Iris pigment epithelial cell (primary cell): ENCODE measurements at places on chromosomes 11 and 22.

- DNase-seq = no peak
Observed at GRCh38 chr11:60951606-60951903, 421 bp downstream of the SLC15A3 start.

- DNase-seq = peak; percentile 22
Observed at GRCh38 chr11:134038897-134039470, 29.9 kb upstream of the JAM3 start.

- DNase-seq = no peak
Observed at GRCh38 chr11:59418156-59418555, 8.1 kb downstream of the OR5A2 start.

DNA sequence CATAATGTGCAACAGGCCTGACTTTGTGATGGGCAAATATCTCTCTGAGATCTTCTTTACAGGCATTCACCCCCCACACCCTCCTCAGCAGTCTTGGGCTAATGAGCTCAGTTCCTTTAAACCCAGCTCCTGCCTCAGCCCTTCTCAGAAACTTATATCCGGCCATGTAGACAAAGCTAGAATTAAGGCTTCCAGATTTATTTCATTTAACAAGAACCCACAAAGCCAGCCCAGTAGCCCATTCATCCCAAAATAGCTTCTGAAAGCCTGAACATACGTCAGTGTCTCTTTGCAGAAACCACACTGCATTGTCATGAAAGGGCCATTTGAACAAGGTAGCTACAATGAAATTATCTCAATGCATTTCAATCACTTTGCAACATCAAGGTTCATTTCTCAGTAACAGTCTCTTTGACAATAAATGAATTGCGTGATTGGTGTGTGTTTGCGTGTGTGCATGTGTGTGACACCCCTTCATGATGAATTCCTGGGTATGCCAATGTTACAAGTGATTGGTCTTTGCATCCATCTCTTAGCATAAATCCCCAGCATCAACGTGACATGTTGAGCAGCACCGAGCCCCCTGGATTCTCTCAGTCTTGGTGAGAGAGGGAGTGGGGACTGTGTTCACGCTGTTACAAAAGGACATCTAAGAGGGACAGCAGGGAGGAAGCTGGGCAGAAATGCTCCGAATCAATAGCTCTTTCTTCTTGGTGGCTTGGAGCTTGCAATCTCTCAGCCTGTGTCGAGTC, 299.6 kb downstream of the KIRREL3 start:
- no peak for DNase-seq
